Upper lobe of left lung (tissue), 6 donors: ENCODE measurements at places on chromosomes 4 and X. TPM values are rescaled to one million over a fixed set of nuclear protein-coding genes. Genes with fewer than 3 reads are reported as not detected.

Gene PWWP3B
- not detected for total RNA-seq

Gene COL4A5
- 42.1 TPM for total RNA-seq

DNA sequence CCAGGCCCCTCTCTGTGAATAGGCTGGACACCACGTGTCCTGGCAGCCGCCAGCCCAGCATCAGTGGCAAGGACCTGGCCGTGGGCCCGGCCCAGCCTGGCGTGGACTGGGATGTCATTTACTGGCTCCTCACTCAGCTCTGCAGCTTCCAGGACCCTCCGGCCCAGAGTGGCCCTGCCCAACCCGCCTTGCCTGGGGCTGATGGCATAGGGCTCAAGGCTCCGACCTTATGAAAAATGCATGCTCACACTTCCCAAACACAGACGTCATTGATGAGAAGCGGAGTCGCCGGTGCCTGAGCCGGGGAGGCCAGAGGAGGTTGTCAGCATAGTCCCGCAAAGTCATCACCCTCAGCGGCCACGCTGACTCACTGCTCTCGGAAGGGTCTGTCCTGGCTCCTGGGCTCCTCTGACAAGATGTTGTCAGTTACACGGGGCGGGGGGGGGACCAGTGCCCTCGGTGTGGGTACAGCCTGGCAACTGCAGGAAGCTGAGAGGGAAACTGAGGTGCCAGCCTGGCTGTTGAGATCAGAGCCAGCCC is 14.3 kb downstream of the CFAP99 start:
- no peak for DNase-seq

DNA sequence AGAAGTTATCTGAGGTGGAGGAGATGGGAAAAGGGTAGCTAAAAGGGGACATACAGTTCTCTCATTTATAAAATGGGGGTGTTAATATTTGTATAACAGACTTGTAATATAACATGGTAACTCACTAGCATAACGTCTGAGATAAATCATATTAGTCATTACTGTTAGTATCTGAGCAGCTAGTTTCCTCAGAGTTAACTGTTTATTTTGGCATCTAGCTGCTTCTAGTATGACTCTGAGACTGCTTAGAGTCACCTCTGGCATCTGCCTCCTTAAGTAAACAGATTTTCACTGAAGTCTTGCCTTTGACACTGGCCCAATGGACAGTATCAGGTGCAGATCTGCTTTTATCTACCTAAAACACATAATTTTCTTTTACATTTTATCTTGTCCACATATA is 58.1 kb downstream of the SLC30A9 start:
- no peak for DNase-seq

GRCh38 chrX:131841496-131842437 is 181.3 kb upstream of the STK26 start:
- DNase-seq, result no peak

DNA sequence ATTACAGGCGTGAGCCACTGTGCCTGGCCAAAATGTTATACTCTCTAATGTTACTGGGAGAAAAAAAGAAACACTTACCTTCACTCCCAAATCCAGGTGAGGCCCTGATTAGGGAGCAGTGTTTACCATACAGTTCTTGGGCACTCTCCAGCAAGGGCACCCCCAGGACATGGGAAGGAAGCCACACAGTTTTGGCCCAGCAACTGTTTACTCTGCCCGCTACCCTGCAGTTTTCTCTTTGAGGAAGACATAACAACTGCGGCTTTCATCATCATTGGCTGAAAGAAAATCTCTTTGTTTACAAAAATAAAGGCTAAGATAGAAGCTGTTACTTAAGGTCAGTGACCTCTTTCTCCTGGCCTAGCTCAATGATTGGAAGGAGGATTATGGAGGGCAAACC is 145.5 kb upstream of the DUSP21 start:
- DNase-seq, result no peak

DNA sequence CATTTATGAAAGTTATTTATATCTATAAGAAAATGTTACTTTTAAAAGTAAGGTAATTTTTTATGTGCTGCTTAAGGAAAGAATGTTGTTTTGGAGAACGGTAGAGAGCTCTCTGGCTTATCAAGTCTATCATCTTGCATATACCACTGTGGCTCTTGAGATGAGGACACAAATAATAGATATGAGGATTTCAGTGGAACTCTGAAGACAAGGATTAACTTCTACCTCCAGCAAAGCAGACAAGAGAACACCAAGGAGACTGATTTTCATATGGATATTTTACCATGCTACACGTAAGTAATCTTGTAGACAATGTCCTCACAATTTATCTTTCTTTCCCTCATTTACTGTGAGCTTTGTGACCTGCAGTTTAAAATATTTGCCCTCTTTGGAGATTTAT is 557.5 kb upstream of the NDST4 start:
- no peak for DNase-seq

Gene BTC
- total RNA-seq, result 6.3 TPM

DNA sequence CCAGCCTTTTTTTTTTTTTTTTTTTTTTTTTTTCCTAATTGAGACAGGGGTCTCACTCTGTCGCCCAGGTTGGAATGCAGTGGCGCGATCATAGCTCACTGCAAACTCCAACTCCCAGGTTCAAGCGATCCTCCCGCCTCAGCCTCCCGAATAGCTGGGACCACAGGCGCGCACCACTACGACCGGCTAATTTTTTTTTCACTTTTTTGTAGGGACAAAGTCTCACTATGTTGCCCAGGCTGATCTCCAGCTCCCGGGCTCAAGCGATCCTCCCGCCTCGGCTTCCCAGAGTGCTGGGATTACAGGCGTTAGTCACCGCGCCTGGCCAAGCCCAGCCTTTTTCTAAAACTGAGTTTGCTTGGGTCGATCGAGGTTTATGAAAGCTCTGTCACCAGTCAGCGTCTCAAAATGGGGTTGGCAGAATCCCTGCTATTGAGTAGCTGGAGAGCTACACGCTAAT is 1.3 kb upstream of the OTUD5 start:
- no peak for DNase-seq

DNA sequence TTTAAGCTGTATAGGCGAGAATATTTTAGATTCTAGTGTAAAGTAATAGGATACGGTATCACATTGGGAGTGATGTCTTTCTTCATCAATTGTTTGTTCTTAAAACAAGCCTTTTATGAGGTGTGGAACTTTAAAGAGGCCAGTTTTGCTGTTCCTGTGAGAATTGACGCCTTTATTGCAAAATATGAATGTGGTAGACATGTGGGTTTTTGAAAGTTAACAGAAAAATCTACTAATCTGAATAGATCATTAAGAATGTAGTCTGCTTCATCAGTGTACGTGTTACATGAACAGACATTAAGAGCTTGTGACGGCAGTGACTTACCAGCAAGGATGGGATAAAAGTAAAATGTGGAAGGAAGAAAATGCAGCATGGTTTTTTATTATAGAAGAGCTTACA is 63.8 kb downstream of the STOX2 start:
- no peak for DNase-seq

Gene ADH1C
- 11.5 TPM for total RNA-seq

DNA sequence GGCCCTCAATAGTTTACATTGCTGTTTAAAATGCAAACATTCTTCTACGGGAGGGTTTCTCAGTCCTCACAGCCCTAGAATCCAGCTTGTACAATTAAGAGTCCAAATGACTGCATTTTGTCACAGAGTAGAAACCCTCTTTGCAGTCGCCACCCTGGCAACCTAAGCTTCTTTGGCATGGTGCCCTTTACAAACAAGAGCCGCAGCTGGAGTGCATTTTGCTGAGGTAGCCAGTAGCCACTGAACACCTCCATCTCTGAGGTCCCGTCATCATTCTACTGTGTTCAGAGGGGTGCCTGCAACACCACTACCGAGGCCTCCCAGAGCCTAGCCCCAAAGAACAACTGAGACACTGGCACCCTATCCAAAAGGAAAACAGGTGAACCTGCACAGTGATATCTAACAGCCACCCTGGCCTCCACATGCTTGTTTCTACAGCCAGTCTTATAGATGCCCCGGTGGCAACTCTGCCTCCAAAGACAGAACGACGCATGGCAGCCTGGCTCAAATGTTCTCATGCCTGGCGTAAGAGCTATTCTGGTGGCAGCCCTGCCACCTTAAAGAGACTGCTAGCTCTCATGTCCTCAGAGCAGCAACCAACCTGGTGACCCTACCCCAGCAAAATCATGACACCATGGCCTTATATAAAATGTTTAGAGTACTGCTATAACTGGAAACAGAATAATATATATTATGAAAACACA is 801.9 kb downstream of the TECRL start:
- no peak for DNase-seq

Gene CASP3
- total RNA-seq, result 19.5 TPM

GRCh38 chrX:78104447-78105176 is 564 bp downstream of the PGK1 start:
- peak; percentile 82 for DNase-seq

DNA sequence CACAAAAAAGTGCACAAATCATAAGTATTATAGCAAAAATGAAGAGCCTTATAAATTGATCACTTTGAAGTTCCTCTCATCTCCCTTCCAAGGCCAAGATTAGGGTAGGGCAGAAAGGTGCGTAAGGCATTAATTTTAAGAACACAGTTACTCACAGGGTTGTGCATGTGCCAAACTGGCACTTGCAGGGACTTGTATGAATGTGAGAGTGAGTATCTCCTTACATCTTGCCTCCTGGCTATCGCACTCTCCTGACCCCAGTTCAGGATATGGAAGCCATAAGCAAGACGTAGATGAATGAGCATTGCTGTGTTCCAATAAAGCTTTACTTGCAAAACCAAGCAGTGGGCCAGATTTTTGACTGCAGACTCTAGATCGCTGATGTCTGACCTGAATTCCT is 510.1 kb upstream of the AADAT start:
- DNase-seq, result no peak

GRCh38 chrX:154967603-154968002 is 54.9 kb downstream of the F8 start:
- DNase-seq, result no peak

DNA sequence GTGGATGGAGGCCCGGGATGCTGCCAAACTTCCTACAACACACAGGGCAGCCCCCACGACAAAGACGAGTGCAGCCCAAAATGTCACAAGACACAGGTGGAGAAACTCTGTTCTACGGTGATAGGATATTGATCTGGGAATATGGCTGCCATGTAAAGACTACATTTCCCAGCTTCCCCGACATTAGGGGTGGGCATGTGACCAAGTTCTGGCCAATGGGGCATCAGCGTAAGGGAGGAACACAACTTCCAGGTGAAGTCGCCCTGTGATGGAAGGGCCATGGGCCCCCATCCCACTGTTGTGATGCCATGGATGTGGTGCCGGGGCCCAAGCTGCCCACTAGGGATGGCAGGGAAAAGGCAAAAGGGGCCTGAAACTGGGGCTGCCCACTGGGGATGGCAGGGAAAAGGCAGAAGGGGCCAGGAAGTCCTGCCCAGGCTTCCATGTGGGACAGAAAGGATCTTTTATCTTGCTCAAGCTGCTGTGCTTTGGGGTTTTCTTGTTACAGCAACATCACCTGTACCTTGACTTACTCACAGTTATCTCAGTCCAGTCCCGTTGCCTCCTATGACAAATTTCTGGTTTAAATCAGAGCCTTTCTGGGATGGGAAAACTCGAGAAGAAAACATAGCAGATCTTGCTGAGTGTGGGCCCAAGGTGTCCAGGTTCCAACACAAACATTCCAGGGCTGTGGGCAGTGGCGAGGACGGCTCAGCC is 9.7 kb upstream of the ADRA2C start:
- no peak for DNase-seq

Gene RAB33A
- 0.91 TPM for total RNA-seq

- no peak for DNase-seq
Measured at GRCh38 chr4:101258883-101259282, 88.4 kb downstream of the PPP3CA start.

DNA sequence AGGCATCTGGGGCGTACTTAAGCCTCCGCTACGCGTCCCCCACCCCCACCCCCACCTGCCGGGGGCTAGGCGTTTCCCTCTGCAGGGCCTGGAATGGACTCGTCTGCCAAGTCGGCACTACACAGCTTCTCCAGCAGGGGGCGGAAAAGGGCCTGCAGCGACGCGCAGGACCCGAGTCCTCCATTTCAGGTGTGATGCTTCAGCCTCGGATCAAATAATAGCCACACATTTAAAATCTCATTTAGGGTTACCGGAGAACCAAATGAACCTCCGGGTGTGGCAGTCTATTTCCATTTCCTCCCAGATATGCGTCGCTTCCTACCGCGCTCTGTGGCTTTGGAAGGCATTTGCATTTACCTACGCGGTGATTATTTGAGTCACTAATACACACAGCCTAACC is 2.9 kb downstream of the PAK3 start:
- DNase-seq, result peak; percentile 39

DNA sequence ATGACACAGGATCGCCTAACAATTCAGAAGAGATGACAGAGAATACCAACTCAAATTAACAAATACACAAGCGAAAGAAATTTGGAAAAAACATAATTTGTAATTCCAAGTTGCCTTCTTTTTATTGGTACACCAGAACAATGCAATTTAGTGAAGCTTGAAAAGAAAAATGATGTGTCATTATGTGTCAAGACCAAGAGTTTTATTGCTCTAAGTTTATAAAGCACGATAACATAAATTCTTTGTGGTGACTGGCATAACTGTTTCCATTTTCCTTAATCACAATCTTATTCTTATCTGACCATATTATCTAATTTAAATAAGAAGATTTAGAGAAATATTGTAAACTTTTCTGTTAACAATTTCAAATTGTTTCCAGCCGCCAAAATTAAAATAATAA is 273.2 kb upstream of the TECRL start:
- DNase-seq, result no peak

DNA sequence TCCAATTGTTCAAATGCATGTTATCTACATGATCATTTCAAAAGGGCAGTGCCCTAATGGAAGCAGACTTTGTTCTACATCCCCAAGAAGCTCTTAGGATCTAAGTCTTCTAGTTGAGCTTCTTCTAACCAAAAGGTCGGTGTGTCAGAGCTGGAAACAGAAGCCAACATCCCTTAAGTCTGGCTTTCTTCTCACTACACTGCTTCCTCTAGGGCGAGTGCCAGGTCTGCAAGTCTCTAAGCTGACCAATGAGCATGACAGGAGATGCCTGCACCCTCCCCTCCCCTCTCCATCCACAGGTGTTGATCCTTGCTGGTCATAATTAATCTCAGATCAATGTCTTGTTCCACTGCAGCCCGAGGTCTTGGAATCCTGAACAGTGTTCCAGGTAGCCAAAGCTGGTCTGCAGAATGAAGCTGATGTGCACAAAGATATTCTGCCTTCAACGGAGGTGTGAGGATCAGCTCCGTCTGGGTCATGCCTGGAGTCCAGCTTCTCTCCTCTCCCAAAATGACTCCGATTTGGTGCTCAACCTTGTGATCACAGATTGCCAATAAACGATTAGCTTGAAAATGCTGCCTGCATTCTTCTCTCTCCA is 44.1 kb downstream of the WDR1 start:
- no peak for DNase-seq

Gene FSTL5
- not detected for total RNA-seq

DNA sequence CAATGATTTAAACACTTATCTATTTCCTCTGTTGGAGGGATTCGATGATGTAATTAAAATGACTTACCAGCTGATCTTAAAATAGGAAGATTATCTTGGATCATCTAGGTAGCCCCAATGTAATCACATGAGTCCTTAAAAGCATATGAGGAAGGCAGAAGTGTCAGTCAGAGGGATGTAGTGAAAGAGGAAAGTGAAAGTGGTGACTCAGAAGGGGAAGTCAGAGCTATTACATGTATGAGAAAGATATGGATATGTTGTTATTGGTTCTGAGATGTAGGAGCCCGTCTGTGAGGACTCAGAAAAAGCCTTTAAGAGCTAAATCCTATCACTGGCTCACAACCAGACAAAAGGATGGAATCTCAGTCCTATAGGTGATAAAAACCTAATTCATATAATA is 456.4 kb downstream of the DACH2 start:
- DNase-seq, result no peak

- DNase-seq, result no peak
Measured at GRCh38 chrX:87710580-87710979, 193.0 kb downstream of the KLHL4 start.

GRCh38 chrX:14964500-14964899 is 91.3 kb downstream of the MOSPD2 start:
- no peak for DNase-seq

Gene ARAF
- total RNA-seq, result 42.0 TPM
